GDM1 (cell line): ENCODE measurements at places on chromosomes 6 and 20.

DNA sequence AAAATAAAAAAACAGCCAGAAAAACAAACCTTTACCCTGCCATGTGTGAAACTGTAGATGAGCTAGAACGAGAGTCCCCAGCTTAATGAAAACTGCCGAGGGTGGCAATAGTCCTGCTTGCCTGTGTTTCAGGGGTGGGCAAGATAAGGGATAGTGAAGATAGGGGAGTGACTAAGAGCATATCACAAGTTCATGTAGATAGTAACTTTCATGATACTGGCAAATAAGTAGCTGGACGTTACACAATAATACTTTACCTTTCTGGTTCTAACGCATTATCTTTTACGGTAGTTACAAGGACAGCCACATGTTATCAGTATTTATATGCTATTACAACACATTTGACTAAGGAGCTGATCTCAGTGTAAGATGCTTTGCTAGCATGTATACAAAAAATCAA, 9.3 kb upstream of the FBXO9 start:
- DNase-seq, result no peak

- no peak for DNase-seq
Measured at GRCh38 chr20:6579824-6580223, 187.7 kb upstream of the BMP2 start.

- DNase-seq, result no peak
Measured at GRCh38 chr6:71473926-71474325, 185.3 kb downstream of the OGFRL1 start.

- no peak for DNase-seq
Measured at GRCh38 chr6:2794171-2794730, 29.1 kb downstream of the WRNIP1 start.

DNA sequence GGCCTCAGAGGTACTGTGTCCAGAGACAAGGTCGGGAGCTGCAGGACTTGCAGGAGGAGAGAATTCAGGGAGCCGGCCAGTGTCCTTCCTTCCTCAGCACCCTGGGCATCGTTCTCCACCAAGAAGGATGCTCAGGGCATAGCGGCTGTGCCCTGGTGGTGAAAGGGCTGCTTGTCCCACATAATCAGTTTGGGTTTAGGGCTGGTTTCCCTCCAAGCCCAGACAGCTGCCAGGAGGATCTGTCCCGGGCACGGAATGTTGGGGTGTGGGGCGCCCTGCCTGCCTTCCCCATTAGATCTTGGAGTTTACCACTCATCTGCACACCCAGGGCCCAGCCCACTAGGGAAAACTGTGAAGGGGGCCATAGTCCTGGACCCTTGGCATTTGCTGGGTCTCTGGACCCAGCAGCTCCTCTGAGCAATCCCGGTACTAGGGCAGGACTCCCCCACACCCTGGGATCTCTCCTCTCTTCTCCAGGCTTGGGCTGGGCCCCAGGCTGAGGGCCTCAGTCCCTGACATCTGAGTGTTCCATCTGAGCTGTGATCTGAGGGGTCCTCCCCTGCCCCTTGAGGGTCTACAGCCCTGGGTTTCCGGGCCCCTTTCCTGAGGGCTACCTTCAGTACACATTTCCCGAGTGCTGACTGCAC, 18.6 kb upstream of the SPDEF start:
- DNase-seq, result no peak
